ENCODE measurements at places on chromosomes 16 and 17. TPM values are rescaled to one million over a fixed set of nuclear protein-coding genes. Genes with fewer than 3 reads are reported as not detected.

- DNase-seq, result no peak
Measured at GRCh38 chr16:74199066-74199841, 97.4 kb upstream of the PSMD7 start.

DNA sequence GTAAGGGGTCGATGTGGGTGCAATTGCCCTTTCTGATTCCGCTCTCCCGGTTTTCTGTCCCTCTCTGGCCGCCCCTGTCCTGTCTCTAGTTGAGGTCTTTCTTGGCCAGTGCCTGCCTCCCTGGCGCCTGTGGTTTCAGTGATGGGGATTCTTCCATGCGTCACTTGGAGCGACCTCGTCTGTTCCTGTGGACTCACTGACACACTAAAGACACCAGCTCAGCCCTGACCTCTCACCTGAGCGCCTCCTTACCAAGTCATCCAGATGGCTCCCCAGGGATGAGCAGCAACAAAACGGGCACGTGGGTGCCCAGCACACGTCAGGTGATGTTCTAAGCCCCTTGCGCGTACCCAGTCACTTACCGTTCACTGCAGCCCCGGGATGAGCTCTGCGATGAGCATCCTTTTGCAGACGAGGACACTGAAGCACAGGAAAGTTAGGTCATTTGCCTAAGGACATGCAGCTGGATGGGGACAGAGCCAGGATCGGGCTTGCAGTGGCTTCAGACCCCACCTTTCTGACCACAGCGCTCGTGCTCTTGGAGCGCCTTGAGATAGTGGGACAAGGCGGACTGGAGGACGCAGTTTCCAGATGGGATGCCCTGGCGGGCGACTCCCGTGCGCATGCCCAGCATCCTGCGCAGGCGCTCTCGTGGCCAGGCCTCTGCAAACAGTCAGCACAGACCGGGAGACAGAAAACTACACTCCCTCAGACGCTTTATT, 11.5 kb upstream of the LGALS3BP start:
- no peak for DNase-seq

DNA sequence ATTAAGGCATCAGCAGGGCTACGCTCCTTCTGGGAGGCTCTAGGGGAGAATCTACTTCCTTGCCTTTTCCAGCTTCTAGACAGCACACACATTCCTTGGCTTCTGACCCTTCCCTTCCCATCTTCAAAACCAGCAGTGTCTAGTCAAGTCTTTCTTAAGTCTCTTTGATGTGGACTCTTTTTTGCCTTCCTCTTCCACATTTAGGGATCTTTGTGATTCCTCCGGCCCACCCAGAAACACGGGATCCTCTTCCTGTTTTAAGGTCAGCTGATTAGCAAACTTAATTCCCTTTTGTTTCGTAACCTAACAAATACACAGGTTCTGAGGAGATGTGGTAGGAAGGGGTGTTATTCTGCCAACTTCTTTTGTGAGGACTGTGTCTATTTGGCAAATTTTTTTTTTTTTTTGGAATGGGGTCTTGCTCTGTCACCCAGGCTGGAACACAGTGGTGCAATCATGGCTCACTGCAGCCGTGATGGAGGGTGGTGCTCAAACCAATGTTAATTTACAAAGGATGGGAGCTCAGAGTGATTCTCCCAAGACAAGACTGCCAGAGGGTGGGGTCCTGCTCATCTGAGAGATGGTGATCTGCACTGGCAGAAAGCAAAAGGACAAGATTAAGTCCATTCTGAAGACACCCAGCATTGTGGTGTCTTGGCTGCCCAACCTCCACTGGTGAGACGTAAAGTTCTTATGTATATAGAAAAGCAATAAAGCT, 14.7 kb downstream of the KNOP1 start:
- no peak for DNase-seq

DNA sequence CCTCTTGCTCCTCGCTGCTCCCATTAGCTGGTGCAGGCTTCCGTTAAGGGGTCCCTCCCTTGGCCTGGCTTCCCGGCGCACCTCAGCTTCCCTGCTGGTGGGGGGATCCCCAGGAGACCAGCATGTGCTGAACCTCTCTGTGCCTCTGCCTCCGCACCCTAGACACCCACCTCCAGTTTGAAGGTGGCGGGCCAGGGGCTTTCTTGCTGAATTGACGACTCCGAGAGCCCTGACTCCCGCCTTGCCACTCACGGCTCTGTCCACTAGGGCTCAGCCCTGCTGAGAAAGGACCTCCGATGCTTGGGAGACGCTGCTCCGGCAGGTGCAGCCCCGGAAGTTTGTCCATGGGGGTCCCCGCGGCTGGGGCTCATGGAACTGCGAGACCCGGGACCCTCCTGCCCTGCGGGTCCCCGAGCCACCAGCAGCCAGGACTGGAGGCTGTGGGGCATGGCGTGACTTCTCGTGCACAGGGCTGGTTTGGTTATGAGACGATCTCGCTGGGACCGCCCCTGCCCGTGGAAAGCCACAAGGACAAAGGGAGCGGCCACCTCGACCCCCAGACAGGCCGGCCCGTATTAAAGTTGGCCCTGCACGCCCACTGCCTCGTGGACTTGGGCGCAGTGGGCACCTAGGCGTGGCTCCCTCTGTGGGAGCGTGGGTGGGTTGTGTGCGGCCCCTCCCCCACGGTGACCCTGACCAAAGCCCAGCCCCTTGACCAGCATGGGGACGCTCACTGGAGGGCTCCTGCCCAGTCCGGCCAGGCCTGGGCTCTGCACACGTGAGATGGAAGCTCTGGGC, 8.1 kb downstream of the CHMP6 start:
- DNase-seq, result no peak

GRCh38 chr17:18158022-18158600, 25.5 kb upstream of the ALKBH5 start:
- peak; percentile 92 for DNase-seq

DNA sequence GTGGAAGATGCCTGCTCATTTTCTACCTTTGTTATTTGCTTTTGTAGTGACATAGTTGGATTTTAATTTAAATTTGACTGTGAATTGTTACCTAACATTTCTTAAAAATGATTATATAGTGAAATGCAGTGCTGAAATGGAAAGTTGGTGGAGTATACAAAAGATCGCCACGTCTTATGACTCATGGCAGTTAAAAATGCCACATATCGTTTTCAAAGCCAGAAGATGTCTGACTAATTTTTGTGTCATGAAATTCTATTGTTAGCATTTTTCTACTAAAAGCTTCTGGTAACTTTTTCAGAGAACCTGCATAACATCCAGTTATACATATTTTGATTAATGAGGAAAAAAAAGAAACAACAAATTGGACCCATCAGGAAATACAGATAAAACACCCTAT, 20.6 kb downstream of the MAP2K4 start:
- DNase-seq, result no peak

DNA sequence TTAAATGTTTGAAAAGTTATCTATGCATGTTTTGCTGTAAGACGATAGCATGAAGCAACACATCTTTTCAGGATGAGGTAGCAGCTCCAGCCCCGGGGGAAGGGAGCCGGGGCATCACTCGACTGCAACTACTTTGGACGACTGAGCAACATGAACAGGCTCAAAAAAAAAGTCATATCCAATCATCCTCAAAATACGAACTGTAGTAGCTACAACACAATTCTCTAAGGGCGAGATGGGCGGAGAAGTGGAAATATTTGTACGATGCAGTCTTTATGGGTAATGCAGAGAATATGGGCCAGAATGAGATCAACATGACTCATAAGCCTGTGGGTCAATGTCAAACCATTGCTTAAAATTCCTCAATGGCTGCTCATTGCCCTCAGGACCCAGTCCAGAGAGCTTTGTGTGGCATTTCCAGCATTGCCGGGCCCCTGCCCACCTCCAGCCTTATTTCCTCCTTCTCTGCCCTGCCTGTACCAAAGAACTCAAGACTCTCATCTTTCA, 17.7 kb upstream of the SMURF2 start:
- no peak for DNase-seq

GRCh38 chr16:3980253-3981111, 100.0 kb upstream of the CREBBP start:
- no peak for DNase-seq

GRCh38 chr17:8991514-8992285, 26.2 kb upstream of the PIK3R5 start:
- DNase-seq, result peak; percentile 60

DNA sequence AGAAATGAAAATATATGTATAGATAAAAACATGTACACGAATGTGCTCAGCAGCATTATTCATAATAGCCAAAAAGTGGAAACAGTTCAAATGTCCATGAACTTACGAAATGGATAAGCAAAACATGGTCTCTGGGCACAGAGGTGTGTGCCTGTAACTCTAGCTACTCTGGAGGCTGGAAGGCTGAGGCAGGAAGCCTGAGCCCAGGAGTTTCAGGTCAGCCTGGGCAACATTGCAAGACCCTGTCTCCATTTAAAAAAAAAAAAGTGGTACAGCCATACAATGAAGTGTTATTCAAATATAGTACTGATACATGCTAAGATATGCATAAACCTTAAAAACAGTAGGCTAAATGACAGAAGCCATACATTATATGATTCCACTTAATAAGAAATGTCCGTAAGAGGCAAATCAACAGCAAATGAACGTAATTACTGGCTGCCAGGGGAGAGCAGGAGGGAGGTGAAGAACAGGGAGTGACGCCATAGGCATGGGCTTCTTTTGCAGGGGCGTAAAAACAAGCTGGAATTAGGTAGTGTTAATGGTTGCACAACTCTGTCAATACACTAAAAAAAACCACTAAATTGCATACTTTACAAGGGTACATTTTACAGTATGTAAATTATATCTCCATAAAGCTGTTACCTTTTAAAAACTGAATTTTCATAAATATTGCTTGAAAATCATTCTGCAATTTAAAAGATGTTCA, 87.2 kb upstream of the PLEKHM1 start:
- DNase-seq, result no peak

DNA sequence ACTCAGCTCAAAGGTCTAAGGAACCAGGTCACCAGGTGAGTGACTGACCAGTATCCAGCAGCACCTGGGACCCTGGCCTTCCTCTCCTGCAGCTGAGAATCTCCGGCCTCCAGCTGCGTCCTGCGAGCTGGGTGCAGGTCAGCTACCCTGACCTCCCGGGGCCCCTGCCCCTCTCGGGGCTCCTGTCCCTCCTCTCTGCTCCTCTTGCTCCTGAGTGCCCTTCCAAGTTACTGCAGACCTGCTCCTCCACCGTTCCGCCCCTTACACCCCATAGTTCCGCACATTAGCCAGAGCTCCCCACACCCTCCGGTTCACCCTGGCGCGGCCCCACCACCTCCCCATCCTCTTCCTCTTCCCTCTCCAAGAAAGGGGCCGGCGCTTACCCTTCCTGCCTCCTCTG, 10.6 kb downstream of the FOXJ1 start:
- DNase-seq, result no peak

DNA sequence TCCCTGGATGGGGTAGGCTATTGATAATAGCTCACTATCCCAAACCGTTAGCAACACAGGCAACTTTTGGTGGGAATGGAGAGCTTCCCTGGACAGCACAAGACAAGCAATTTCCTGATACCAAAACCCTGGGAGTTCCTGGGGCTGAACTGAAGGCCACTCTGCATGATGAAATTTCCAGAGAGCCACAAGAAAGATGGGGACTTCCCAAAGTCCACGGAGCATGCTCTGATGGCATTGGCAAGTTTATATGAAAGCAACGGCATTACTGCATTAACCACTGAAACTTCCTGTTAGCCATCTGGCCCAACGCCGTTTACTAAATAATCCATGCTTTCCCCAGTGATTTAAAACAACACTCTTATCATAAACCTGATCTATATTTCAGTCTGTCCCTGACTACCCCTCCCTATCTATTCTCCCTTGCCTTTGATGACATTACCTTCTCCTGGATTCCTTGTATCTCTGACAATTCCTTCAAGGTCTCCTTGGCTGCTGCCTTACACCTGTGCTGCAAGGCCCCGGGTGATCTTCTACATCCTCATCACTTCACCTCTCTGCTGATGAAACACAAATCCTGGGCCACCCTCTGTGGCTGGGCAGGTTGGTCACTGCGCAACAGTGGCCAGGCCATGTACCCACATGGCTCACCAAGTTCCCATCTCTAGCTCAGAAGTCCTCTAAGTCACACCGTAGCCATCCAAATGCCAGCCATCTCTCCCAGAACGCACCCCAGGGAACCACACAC, 108.5 kb upstream of the RCVRN start:
- DNase-seq, result no peak

DNA sequence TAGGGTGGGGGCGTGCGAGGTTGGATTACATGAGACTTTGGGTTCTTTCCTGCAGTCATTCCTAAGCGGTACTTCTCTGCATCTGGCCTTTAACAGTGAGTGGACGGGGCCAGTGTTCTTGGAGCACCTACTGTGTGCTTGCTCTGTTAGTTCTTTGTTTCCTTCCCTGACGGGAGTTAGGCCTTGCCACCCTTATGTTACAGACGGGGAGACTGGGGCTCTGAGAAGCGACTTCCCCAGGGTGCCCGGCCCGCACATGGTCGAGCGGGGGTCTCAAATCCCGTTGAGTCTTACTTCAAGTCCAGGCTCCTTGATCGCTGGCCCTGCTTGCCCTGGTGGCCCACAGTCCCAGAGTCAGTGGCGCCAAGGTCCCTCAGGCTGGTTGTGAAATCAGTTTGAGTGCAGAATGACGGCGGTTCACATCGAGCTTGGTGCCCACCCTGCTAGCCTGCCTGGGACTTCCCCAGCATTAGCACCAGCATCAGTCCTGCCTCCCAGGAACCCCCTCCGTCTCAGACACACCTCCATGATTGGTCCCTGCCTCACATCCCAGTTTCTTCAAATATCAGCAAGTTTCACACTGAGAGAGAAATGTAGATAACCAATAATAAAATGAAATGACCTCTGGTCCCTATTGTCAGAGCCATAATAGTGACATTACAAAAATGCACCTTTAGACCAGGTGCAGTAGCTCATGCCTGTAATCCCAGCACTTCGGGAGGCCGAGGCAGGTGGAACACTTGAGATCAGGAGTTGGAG, 128.0 kb downstream of the CMIP start:
- DNase-seq, result no peak

Gene PDK2
- polyA plus RNA-seq, result 61.0 TPM

Gene PRAC1
- polyA plus RNA-seq, result not detected

Gene AHSP
- 10.7 TPM for polyA plus RNA-seq

Gene UMOD
- polyA plus RNA-seq, result 0.35 TPM

Gene RNF227
- 3.2 TPM for polyA plus RNA-seq

Gene KLHL10
- 0.11 TPM for polyA plus RNA-seq

Measured in left lung (tissue), 14 donors.